ENCODE measurements at places on chromosomes 5 and 9.

- DNase-seq: no peak
Observed at GRCh38 chr9:136282272-136282861, 21.5 kb downstream of the CCDC187 start.

DNA sequence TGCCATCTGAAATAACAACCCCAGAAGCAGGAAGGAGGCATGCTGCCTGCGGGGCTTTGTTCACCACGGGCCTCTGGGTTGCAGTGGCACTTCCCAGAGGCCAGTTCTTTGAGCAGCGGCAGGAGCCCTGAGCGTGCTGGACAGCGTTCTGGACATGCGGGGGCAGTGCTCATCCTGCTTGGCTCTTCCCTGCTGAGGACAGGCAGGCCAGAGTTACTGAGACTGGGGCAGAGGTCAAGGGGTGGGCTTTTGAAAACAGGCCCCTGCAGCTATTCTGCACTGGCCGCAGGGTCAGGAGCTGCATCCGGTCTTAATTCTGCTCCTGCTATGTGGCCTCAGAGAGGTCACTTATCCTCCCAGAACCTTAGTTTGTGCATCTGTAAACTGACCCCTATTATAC, 258.6 kb downstream of the FSTL4 start:
- DNase-seq: no peak

DNA sequence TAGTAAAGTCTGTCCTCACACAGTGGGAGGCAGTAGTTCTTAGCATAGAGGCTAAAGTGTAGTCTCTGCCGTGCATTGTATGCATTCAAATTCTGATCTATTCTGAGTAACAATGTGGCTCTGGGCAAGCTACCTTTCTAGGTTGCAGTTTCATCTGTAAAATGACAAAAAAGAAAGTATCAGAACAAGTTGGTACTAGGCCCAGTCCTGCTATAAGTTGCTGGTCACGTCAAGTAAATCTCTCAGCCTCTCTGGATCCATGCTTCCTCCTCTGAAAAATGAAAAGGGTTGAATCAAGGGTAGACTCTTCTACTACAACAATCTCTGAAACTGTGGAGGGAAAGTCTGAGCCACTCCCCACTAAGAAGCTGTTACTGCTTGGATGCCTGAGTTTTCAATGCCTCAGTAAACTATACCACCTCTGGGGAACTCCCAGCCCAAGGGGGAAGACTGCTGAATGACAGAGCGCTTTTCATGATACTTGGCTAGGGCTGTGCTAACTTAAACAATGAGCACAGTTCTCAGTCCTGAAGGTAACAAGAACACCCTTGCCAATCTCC, 34.5 kb upstream of the SPARC start:
- DNase-seq: no peak

- DNase-seq: no peak
Observed at GRCh38 chr5:148815086-148815485, 11.3 kb upstream of the ADRB2 start.

DNA sequence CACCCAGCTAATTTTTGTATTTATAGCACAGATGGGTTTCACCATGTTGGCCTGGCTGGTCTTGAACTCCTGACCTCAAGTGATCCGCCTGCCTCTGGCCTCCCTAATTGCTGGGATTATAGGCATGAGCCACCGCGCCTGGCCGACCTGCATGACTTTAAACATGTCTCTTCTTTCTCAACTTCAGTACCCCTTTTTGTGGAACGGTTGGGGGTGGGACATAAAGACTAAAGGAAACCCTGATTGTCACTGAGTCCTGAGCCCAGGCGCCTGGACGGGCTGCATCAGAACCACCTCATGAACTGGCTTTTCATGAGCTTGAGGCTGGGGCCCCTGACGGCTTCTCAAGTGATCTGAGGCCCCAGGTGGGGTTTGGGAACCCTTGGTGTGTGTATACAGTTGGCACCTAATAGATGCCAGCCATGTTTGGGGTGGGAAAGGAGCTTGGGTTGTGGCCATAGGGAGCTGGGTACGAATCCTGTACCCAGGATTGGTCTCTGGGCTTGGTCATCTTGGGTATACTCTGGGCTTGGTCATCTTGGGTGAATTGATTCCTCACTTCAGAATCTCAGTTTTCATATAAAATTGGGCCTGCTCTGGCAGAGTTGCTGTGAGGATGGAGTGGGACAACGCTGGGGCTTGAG, 2.2 kb downstream of the GRK6 start:
- no peak for DNase-seq

GRCh38 chr5:171201310-171201709, 107.7 kb upstream of the TLX3 start:
- DNase-seq: no peak

DNA sequence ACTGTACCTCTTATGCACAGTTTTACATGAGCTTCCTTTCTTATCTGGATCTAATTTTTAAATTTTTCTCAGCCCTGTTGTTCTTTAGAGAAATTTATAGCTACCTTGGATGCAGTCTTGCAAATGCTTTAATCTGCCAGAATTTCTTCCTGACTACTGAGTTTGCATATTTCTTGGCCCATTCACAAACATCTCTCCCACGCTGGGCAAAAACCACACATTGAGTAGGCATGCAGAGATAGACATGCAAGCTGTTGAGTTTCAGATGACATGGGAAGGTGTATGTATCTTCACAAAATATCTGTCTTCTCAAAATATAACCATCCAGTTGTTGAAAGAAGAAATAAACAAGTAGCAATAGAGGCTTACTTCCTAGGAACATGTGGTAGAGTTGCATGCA, 101.2 kb downstream of the PARP8 start:
- DNase-seq: no peak

- no peak for DNase-seq
Observed at GRCh38 chr9:107243742-107244141, 39.3 kb upstream of the RAD23B start.

DNA sequence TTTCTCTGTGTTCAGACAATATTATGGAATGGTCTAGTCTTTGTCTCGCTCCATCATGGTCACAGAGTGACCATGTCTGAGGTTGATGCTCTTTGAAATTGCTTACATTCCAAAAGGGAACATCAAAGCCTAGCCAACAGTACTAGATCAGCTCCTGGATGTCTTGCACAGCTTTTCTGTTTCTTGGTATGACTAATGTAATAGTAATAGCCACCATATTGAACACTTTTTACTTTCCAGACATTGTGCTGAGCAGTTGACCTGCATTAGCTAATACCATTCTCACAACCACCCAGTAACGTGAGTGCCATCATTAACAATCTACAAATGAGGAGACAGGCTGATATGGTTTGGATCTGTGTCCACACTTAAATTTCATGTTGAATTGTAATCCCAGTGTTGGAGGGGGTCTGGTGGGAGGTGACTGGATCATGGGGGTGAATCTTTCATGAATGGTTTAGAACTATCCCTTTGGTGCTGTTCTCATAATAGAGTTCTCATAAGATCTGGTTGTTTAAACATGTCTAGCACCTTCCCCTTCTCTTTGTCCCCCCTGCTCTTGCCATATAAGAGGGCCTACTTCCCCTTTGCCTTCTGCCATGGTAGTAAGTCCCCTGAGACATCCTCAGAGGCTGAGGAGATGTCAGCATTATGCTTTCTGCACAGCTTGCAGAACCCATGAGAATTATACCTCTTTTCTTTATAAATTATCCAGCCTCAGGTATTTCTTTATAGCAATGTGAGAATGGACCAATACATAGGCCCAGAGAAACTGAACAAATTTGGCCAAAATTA, 577.5 kb upstream of the CLINT1 start:
- DNase-seq: no peak

DNA sequence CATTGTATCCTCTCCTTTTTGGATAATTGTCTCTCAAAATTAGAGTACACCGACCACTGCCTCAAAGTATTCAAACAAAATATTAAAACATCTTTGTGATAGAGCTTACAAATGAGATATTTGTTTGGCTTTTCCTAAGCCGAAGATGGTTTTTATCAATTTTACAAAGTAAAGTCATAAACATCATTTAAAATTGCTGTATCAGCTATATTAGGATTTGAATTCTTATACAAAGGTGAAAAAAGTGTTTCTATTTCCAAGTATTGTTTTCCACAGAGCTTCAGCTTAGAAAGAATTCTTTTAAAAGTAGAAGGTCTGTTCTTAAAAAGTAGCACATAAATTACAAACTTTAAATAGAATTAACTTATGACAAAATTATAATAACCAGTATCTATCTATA, 116.6 kb upstream of the IFNE start:
- DNase-seq: no peak

DNA sequence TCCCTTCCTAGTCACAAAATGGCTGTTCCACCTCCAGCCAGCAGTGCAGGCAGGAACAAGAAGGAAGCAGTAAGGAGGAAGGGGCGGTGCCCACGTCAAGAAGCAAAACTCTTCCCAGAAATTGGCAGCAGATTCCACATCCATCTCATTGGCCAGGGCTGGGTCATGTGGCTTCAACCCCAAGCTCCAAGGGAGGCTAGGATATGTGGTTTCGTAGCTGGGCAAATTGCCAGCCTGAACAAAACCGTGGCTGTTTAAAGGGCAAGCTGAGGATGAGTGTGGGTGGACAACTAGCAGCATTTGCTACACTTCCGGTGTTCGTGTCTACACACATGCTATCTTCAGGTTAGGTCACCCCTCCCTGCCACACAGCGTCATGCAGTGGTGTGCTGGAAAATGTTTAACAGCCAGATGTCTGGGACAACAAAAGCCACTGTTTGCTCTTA, 92.1 kb upstream of the MAP1B start:
- DNase-seq: no peak

DNA sequence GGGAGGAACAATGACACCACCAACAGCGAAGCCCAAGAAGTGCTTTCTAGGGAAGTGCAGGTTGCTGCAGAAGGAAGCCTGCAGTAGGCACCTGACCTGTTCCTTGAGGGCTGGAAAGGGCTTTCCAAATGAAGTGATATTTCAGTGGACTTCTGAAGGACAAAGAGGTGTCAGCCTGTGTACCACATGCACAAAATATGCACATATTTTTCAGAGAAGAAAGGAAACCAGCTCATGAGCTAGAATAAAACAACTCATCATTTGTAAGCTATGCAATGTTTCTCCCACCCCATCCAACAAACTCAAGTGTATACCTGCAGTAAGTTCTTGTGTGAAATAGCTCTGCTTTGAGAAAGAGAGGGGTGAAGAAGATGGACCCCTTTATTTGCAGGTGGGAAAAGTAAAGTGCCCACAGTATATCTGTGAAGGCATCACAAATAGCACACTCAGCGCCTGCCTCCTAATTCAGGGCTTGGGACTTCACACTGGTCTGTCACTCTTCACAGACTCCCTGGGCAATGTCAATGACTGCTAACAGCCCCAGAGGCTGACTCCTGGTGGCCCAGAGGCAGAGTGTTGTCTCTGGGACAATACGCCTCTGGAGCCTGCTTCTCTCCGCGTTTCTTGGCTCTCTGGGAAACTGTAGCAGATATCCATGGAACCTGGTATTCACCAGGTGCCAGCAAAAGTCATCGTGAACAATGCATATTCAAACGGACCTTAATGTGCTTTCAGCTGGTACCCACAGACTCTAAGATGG, 198.1 kb upstream of the EFNA5 start:
- DNase-seq: no peak

GRCh38 chr9:131525643-131526565, 5.2 kb downstream of the UCK1 start:
- no peak for DNase-seq

DNA sequence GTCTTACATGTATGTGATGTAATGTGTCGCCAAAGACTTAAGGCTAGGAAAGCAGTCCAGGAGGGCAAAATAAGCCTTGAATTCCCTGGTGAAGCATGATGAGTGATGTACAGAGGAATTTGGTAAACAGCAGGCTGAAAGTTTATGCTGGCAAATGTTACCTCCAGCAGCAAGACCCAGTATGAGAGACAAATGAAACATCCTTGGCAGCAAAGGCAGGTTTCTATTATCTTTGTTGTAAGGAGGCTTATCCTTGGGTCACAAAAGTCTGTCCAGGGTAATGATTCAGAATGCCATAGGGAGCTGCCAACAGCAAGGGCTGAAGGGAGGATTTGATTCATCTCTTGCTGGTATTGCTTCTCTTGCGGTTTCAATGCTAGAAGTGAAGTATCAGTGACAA, 75.9 kb upstream of the HTR4 start:
- DNase-seq: no peak

DNA sequence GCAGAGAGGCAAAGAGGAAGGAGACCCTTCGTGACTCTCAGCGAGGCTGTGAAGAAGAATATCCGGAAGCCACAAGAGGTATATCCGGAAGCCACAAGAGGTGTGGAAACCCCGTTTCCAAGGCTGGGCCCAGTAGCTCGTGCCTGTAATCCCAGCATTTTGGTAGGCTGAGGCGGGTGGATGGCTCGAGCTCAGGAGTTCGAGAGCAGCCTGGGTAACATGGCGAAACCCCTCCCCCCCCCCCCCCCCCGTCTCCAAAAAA, 612 bp upstream of the BBLN start:
- DNase-seq: no peak

DNA sequence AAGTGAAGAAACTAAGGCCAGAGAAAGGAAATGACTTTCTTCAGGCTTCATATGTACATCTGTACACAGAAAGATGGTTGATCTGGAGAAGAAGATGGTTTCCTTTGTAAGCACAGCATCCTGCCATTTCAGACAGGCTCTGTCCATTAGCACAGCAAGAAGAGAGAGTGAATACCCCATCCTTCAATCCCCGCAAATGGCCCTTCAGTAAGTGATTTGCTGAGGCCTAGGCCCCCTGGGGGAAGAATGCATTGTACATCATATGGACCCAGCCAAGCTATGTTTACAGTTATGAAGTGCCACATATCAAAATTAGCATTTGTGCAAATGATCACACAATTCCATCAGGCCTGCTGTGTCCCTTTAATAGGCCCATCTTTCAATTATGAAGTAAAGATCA, 657.4 kb downstream of the BRINP1 start:
- DNase-seq: no peak

GRCh38 chr9:5773324-5773999, 59.5 kb downstream of the ERMP1 start:
- no peak for DNase-seq

GRCh38 chr5:54519509-54519876, 1.9 kb downstream of the SNX18 start:
- DNase-seq: no peak

DNA sequence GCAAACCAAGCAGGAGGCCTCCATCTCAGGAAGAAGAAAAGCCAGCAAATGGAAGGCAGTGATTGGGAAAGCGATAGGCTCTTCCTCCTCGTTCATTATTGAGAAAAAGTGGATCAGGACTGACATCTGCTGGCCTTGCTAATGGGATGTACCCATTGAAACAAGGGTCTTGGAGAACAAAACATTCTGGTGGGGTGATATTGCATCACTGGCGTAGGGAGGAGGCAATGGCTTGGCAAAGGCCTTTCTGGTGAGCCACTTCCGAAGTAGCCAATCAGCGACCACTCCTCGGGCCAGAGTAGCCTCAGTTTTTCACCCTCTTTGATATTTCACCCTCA, 86.7 kb upstream of the NFIB start:
- DNase-seq: no peak
